ENCODE measurements at places on chromosomes 2 and 18.
A peak's percentile ranks its signal among the peaks of the same experiment; 100 is the strongest.

DNA sequence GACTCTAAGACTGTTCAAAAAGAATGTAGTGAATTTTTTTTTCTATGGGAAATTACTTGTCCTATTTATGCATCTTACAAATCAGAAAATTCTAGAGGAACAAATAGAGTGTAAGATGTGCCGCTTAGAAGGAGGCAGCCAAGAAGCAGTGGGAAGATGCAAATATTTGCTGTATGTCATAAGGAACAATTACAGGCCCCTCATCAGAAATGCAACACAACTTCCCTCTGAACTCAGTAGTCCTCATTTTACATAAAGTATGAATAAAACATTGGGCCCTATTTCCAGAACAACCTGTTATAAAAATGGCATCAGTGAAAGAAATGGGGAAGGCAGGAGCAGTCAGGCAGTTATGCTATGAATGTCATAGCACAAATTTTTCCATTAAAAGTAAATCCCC, 50.7 kb upstream of the SCG2 start:
- DNase-seq = no peak

DNA sequence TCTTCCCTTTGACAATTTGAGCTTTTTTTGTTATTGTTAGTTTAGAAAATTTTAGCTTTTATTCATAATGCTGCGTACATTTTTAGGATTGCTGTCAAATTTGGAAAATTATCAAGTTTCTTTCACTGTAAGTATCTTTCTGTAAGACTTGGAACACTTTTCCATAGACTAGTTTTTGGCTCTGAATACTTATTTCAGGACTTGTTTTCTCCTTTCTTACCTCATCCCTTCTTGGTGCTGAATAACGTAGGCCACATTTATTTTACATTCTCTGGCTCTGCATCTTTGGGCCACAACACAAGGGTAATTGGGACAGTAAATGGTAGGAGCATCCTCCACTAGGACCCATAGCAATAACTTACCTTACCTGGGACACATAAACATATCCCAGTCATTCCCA, 85.1 kb downstream of the CCDC85A start:
- no peak for DNase-seq

GRCh38 chr18:50034029-50034428, 160.9 kb downstream of the MYO5B start:
- no peak for DNase-seq

DNA sequence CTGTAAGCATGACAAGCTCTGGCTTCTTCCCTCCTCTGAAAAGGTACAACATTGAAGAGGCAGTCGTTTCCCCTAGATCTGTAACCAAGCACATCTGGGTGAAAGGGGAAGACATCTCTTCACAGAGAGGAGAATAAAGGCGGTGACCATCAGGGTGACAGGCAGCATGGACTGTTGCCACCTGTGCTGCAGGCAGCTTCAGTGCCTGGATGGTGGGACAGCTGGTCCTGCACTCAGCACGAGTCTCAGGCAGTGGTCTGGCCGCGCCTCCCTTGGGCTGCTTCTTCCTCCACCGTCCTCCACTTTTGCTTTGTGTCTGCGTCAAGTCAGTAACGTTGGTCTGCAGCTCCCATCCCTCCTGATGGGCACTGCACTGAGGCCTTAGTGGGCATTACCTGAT, 264.4 kb downstream of the NEDD4L start:
- no peak for DNase-seq

GRCh38 chr2:240450532-240451107, 15.2 kb downstream of the GPC1 start:
- no peak for DNase-seq

DNA sequence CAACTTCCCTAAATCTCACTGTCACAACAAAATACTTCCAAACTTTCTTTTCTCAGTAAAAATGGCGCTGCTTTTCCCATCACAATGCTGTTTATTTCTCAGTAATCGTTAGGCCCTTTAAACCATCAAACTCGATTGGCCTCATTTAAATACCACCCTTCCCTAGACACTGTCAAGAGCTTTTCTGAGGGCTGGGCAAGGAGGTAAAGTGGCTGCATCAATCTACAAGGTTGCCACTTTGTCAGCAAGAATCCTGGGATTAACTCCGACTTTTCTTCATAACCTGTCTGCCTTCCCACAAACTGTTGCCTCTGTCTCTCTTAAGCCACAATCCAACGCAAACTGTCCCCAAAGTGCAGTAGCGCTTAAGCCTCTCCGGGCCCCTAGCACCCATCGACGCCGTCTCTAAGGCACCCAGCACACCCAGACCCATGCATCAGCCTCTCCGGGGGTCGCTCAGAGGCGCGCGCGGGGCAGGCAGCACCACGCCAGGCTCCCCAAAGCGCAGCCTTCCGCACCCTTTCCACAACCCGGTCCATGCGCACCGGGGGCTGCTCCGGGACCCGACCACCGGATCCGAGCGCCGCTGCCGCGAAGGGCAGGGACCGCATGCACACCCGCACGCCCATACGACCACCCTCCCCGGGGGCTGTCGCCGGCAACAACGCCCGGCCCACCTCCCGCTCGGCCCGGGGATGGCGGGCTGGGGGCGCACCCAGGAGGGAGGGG, 683 bp downstream of the MBOAT2 start:
- peak; percentile 50 for DNase-seq

GRCh38 chr18:54148151-54148550, 76.3 kb downstream of the MBD2 start:
- DNase-seq = no peak

- DNase-seq = no peak
Observed at GRCh38 chr2:53753041-53753440, 14.6 kb upstream of the CHAC2 start.

DNA sequence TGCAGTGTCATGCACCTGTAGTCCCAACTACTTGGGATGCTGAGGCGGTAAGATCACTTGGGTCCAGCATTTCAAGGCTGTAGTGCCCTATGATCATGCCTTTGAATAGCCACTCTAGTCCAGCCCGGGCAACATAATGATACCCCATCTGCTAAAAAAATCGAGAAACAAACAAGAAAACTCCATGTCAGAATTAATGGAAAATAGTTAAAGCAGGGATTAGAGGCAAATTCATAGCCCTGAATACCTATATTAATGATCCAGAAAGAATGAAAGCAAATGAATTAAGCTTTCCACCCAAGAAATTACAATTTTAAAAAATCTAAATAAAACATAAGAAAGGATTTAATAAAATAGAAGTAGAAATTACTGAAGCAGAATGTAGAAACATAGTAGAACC, 143.0 kb downstream of the MYO3B start:
- no peak for DNase-seq

GRCh38 chr2:215434447-215435279, 1.2 kb downstream of the FN1 start:
- DNase-seq = no peak

- no peak for DNase-seq
Observed at GRCh38 chr2:287471-287885, 413 bp downstream of the ALKAL2 start.

DNA sequence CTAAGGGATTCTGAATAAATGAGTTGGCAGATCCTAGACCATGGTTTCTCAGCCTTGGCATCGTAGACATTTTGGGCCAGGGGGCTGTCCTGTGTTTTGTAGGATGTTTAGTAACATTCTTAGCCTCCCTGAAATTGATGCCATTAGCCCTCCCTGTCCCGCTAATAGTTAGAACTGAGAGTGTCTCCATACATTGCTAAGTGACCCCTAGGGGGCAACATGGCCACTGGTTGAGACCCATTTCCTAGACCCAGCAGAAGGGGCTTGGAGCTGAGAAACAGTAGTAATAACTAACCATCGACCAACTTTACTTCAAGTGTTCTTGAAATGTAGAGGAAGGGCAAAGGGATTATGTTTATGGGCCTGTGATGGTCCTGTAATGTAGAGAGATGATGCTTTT, 40.8 kb downstream of the KCMF1 start:
- DNase-seq = no peak

GRCh38 chr18:22694954-22695353, 238.2 kb upstream of the RBBP8 start:
- DNase-seq = peak; percentile 50
